ENCODE measurements at places on chromosomes 16 and 17.
A peak's percentile ranks its signal among the peaks of the same experiment; 100 is the strongest.

- DNase-seq = no peak
Measured at GRCh38 chr17:81534157-81535006, 6.2 kb downstream of the FSCN2 start.

DNA sequence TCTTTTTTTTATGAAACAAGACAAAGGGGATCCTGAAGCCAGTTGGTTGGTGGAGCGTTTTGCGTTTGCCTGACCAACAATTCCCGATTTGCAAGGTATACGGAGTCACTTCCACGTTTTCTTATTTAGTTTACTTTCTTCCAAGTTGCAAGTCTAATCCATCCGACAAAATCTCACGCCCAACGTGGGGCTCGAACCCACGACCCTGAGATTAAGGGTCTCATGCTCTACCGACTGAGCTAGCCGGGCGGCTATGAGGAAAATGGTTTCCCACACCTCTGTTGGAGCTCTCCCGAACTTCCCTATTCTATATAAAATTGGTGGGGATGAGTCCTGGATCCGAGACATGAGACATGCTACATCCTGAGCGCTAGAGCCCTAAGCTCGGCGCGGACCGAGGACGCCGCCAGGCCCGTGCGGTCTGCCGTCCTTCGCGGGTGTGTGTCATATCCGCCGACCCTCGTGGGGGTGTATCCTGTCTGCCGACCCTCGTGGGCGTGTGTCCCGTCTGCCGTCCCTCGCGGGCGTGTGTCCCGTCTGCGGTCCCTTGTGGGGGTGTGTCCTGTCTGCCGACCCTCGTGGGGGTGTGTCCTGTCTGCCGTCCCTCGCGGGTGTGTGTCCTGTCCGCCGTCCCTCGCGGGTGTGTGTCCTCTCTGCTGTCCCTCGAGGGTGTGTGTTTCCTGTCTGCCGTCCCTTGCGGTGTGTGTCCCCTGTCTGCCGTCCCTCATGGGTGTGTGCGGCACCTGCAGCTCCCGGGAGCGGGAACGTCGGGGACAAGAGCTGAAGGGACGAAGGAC, 22.6 kb downstream of the ZNF213 start:
- no peak for DNase-seq

DNA sequence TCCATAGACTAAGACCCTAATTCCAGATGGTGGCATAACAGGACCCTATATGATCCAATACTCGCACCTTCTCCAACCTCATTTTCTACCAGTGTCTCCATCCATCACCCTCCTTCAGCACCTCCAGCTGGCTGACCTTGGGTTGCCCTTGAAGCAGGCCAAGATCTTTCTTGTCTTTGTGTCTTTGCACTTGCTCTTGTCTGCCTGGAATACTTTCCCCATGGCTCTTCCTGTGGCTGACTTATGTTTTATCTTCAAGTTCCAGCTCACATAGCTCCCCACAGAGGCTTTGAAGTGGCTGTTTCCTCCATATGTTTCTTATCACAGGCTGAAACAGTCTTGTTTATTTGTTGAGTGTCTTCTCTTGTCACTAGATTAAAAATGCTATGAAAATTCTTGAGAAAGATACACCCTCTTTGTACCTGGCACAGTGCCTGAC, 29.6 kb upstream of the MMD start:
- DNase-seq = no peak

GRCh38 chr17:64783556-64784352, 121.6 kb upstream of the SMURF2 start:
- DNase-seq = no peak

- peak; percentile 88 for DNase-seq
Measured at GRCh38 chr17:74245145-74245831, 28.7 kb upstream of the DNAI2 start.

DNA sequence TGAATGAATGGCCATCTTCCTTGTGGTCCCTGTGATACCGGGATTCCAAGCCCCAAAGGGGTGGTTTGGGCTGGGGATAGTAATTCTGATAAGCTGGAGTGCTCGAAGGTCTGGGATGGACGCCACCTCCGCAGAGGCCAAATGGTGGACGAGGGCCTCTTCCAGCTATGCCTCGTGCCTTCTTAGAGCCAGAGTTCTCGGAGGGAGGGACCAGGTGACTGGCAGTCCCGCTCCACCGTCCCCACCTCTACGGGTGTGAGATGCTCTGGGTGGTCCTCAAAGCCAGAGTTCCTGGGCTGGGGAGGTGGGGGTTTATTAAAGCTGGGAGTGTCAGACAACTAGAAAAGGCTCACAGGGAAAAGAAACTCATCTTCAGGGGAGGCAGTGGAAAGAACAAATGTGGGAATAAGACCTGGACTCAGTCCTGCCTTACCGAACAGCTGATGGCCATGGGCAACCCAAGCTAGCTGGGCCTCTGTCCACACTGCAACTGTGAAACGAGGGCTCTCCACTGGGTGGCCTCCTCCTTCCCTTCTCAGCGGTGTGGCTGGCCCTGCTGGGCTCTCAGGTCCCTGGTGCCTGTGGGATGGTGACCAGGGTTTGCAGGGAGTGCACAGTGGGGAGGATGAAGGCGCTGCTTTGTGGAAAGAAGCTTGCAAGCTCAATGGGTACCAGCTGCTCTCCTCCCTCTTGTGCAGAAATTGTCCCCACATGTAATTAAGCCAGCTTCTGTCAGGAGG, 75.2 kb downstream of the N4BP1 start:
- DNase-seq = no peak

DNA sequence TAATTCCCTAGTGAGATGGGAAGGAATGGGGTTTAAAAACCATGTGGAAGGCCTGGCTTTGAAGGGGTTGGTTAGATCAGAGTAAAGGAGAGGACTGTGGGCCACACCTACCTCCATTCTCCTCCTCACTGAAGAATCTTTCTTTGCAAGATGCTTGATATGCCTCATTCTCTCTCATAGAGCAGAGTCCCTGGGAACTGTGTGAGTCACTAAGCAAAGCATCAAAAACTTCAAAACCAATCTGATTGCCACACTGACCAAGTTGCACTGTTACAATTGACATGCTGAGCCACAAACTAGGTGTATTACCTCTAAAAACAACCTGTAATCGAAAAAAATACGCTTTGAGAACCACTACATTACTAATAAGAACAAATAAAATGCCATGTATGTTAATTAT, 2.0 kb downstream of the TUBD1 start:
- DNase-seq = no peak

- no peak for DNase-seq
Measured at GRCh38 chr17:63984651-63985386, 12.1 kb upstream of the SCN4A start.
